ENCODE measurements at places on chromosomes 4 and X. TPM values are rescaled to one million over a fixed set of nuclear protein-coding genes. Genes with fewer than 3 reads are reported as not detected.

- peak; percentile 76 for DNase-seq
Observed at GRCh38 chr4:184648313-184649025, 778 bp downstream of the CASP3 start.

Gene SLC6A14
- not detected for total RNA-seq

Gene POU4F2
- total RNA-seq: not detected

Gene SPANXN4
- not detected for total RNA-seq

GRCh38 chr4:120995266-120996010, 72.9 kb upstream of the PRDM5 start:
- DNase-seq: no peak

DNA sequence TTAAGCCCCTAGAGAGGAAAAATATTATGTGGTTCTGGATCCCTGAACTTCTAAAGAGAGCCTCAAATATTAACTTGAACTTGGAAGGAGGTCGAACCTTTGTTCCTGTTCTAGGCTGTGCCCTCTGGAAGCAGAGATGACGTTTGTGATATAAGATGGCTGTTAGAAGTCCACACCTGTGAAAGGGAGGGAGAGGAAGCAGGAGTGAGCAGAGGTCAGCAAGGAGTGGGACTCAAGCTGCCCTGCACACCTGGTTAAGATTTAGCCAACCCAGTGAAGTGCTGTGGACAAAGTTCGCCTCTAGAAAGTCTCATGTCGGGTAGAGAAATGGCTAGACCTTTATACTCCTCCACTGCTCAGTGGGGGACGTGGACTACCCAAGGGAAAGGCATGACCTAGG, 566.2 kb downstream of the MID1IP1 start:
- no peak for DNase-seq

DNA sequence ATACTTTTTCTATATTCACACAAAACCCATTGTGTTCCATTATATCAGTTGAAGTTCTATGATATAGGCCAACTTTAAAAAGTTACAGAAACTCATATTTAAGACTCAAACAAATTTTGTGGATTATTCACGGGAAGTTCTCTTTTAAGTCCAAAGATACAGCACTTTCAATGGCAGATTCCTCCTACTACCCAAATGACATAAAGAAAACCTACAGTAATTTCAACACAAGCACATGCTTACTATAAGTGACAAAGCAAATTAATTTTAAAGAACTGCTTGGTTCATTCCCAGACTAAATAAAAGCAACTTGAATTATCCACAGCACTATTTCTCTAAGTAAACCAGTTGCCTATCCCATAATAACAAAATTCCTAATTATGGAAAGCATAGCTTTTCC, 4.1 kb downstream of the PPA2 start:
- no peak for DNase-seq

Gene AMOT
- total RNA-seq: 1.8 TPM

Gene GPR173
- 0.70 TPM for total RNA-seq

Gene KCNE5
- 0.29 TPM for total RNA-seq

Gene HSFX2
- total RNA-seq: not detected

- DNase-seq: no peak
Observed at GRCh38 chr4:173227756-173228155, 59.1 kb downstream of the GALNT7 start.

GRCh38 chrX:153245288-153245731, 66.2 kb downstream of the MAGEA1 start:
- DNase-seq: peak; percentile 0

Gene FGB
- not detected for total RNA-seq

DNA sequence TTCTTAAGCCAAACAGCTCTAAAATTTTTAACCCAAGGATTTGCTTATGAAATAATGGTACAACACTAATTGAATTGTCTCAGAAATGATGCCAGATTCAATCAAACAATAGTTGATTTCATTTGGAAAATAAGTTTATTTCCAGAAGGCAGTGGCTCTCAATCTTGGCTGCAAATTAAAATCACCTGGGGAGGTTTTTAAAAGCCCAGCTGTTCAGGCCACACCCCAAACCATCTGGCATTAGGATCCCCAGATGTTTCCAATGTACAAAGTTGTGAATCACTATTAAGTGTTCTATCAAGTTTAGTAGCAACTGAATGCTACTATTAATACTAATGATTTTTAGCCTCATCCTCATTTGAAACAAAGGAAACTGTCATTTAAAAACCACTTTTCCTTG, 22.2 kb downstream of the TMEM184C start:
- no peak for DNase-seq

Gene GYPB
- total RNA-seq: not detected

DNA sequence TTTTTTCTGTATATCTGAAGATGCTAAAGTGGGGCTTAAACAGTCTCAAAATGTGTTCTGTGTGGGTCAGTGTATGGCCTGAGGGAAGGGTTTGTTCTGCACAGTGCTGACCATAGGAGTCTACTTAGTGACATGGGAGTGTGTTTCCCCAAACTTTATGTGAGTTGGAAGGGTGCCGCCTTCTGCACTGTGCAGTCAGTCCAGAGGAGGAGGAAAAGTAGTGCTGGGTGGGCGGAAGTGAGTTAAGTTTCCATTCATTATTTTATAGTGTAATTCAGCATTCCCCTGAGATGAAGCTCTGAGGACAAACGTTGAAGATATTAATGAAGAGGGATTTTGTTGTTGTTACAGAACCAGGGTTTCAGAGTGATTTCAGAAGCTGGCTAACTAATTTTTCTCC, 2.9 kb downstream of the CHST7 start:
- no peak for DNase-seq

DNA sequence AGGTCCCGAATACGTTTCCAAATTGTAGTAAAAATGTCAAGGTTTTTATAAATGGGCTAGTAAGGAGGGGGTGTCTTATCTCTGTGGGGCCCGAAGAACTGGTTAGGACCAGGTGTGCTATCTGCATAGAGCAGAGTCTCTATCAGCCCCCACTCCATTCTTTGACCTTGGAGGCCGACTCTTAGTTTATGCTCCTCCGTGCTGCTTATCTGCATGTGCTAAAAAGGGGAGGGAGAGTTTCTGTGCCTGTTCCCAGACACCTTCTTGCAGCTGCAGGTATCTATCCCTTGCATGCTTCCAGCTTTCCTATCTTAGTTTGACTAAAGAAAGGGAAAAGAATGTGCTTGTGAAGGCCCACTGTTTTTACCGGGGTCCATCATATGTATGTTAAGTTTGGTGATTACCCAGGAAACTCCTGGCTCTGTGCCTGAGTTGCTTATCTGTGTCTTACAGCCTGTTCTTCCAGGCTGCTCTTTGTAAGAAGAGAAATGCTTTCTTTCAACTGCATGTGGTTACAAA, 28.6 kb upstream of the NAF1 start:
- DNase-seq: no peak

DNA sequence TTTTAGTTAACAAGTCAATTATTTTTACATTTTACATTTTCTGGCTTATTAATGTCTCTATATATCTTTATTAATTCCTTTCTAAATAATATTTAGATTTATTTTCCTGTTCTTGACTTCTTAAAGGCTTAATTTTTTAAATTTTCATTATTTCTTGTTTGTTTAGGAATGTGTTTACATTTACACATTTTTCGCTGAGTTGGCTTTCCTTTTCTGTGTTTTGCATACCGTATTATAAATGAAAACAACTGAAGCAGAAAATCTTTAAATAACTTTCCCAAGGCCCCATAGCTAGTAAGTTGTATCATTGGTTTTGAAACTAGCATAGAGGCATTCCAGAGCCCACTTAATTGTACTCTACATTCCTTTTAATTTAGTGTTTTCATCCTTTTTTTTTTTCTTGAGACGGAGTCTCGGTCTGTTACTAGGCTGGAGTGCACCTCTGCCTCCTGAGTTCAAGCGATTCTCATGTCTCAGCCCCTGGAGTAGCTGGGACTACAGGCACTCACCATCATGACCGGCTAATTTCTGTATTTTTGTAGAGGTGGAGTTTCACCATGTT, 261.6 kb downstream of the IQCM start:
- DNase-seq: no peak

DNA sequence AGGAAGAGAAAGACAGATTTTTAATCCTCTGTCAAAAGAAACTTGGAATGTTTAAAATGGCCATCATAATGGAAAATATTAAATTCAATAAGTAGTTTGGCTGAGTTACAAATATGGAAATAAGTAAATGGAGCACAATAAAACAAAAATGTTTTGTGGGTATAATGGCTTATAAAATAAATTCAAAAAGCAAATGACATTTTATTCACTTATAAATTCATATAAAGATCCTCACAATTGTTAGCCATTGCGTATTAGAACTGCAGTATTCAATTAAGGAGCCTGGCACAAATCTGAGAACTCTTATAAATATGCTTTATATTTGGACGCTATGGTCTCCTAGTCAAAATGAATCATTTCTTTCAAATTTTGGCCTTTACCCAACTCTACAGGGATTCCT, 339.0 kb upstream of the PABPC4L start:
- DNase-seq: no peak

- no peak for DNase-seq
Observed at GRCh38 chr4:154231806-154232478, 259.7 kb downstream of the DCHS2 start.

Gene IQSEC2
- total RNA-seq: 0.05 TPM

DNA sequence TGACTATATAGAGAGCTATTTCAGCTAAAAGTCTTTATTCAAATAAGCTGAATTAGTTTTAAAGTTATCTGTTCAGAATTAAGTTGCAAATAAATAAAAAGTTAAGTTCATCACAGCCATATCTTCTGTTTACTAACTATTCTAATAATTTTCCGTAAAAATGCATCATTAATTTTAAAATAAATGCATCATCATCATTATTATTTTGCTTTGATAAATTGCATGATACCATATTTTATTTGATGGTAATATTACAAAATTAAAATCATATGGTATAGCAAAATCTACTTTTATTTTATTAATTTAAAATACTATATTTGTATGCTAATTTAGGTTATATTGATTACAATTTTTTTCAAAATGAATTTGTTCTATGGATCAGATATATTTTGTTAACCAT, 357.3 kb upstream of the NDST4 start:
- DNase-seq: no peak

GRCh38 chrX:40174854-40175510, 77.2 kb upstream of the BCOR start:
- DNase-seq: peak; percentile 78

GRCh38 chr4:30863021-30863420, 142.9 kb downstream of the PCDH7 start:
- no peak for DNase-seq

DNA sequence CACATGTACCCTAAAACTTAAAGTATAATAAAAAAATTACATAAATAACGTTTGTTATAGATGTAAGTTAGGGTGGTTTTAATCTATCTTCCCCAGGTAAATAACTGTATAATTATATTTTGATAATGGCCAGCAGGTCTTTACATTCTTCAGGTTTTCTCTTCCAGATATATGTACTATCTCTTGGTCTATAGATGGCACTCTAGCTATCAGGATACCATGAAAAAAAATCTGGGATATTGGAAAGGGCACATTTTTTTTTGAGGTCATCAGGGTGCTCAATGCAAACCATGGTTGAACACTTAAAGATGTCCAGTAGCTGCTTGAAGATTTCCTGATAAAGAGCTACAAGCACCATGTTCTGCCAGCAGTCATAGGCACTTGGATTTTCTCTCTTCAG, 15.6 kb upstream of the ADH4 start:
- no peak for DNase-seq

- DNase-seq: no peak
Observed at GRCh38 chr4:95957054-95957453, 117.2 kb downstream of the PDHA2 start.

Gene HAND2
- total RNA-seq: not detected

DNA sequence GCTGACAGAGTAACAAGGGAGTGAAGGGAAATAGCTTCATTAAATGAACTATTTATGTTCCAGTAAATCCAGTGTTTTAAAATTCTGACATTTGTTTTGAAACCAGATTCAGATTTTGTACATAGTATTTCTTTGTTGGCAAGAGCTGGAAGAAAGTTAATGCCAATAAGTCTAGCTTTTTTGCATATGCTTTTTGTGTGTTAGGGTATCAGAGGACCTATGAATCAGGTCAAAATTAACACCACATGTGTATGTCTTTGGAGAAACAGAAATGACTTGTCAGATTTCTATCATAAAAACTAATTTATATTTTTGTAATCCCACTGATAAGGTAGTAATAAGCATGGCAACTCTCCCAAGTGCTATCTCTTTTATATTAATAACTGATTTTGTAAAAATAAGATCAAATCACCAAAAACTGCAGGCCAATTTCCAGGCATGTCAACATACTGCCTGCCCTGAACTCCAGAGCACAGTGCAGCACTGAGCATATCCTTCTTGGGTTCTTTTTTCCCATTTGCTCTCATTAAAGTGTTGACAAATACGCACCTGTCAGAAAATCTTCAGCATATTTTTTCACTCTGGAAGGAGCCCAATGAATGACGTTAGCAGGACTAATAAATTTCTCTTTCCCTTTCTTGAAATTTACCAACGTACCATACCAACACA, 65.5 kb downstream of the SH3RF1 start:
- DNase-seq: no peak

DNA sequence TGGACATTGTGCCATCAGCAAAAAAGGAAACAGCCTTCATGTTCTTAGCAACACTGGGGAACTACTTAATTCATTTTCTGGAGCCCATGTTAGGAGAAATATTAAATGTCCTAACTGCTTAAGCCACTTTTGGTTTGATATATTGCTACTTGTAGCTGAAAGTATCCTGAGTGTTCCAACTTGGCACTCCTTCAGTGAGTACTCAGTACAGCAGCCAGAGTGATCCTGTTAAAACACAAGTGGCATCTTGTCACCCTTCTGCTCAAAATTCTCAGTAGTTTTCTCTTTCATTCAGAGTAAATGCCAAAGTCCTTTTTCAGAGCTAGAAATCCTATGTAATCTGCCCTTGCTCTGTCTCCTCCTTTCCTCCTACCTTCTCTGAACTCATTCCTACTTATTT, 522.0 kb downstream of the GRID2 start:
- DNase-seq: no peak

- no peak for DNase-seq
Observed at GRCh38 chrX:148811236-148811635, 310.8 kb downstream of the AFF2 start.

DNA sequence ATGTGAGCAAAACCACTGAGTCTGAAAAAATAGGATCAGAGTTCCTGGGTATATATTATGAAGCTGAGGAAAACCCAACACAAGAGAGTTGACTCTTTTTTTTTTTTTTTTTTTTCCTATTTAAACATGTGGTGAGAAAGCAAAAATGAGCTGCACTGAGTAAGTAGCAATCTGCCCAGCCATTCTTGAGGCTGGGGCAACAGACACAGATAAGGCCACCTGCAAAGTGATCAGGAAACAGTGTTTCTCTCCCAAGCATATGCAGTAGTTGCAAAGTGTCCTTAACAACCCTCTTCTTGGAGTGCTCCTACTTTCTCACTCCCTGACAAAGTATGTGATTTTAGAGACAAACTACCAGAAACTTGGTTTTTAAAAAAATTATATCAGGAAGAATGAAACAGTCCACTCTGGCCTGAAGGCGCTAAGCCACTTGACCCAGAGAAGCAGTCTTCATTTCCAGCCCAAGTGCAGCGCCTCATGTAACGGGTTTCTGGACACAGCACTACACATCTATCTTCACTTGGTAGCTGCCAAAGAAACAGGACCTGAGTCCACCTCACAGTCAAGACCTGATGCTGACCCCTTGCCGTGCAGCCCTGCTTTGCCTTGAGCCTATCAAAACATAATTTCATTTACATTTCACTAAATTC, 124.6 kb upstream of the MAP3K15 start:
- no peak for DNase-seq

- DNase-seq: no peak
Observed at GRCh38 chrX:144916785-144917184, 330.5 kb upstream of the SPANXN1 start.

- no peak for DNase-seq
Observed at GRCh38 chr4:5660185-5660584, 48.2 kb downstream of the EVC2 start.
